ENCODE measurements at places on chromosomes 12 and 14.

DNA sequence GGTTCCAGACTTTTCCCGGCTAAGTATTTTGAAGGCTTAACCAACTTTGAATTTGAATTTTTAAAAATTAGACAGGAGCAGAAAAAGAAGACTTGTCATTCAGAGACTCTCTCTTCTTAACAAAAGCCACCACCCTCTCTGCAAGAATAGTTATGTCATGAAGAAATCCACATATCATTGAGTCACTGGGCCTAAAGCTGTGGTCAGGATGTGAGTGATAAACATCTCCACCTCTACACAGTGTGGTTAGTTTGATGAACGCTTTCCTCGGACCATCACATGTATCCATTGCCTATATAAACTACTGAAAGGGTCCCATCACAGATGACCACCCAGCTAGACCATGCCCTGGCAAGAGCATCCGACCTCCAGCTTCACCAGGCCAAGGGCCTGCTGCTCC lies 226.1 kb downstream of the KSR2 start:
- no peak for DNase-seq

- DNase-seq, result peak; percentile 95
Measured at GRCh38 chr12:25151476-25151875, 43.5 kb downstream of the DNAI7 start.

- DNase-seq, result no peak
Measured at GRCh38 chr12:112165624-112166023, 40.3 kb downstream of the TRAFD1 start.

GRCh38 chr14:38004610-38004879 lies 203.2 kb upstream of the SSTR1 start:
- no peak for DNase-seq

DNA sequence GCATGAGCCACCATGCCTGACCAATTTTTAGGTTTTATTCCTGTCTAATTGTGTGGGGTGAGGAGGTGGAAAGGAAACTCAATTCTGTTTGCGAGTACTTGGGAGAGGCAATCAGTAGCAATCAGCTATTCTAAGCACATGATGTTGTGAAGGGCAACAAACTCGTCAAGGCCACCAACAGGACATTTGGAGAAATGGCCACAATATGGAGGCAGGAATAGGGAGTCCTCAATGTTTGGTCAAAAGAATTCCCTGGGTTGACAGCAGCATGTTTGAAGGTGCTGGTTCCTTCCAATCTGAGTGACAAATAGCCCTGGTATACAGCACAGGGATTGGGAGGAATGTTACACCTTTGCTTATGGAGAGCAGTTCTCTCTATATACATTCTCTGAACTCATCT lies 32.7 kb upstream of the USP44 start:
- DNase-seq, result no peak

GRCh38 chr12:66236969-66237368 lies 48.0 kb downstream of the IRAK3 start:
- DNase-seq, result no peak

DNA sequence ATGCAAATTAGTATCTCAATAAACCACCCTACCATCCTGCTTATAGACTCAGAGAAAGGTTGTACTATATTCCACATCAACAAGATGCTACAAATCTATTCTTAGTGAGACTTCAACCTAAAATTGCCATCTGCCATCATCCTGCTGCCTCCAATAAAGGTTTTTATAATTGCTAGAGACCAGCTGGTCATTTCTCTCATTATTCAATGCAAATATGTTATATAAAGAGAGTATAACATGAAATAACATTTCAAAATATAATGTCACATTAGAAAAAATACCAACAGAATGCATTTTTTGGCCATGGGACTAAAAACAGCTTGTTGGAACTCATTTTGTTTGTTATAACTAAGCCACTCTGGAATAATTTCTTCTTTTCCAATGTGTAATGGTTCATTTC lies 247.3 kb downstream of the LRIG3 start:
- DNase-seq, result no peak

DNA sequence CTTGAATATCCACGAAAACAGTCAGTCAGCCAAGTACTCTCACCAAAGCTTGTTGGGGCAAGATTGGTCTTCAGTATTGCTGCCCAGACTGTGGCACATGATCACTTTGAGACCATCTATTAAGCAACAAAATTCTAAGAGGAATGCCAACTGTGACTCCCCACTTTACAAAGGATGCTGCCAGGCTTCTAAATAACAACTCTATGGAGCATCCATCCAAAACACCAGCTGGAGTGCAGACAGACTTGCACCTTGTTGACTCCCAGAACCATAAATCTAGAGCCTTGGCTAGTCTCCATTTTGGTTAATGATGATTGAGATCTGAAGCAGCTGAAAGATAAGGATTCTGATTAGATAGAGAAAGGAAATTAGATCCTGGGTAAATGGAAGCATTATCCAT lies 132.8 kb downstream of the DIO2 start:
- no peak for DNase-seq

DNA sequence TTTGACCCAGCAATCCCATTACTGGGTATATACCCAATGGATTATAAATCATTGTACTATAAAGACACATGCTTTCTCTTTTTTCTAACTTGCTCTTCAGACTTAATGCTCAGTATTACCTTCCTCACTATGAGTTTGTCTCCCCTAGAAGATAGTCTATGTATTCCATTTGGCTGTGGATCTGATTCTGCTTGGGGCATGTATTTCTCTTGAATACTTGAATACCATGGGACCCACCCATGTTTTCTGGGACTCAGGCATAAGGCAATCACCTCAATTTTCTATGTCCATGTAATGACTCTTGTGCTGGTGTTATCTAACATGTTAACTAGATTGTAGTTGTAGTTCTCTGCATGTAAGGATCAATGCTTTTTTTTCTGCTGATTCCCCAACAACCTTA lies 70.4 kb upstream of the PPM1H start:
- no peak for DNase-seq

DNA sequence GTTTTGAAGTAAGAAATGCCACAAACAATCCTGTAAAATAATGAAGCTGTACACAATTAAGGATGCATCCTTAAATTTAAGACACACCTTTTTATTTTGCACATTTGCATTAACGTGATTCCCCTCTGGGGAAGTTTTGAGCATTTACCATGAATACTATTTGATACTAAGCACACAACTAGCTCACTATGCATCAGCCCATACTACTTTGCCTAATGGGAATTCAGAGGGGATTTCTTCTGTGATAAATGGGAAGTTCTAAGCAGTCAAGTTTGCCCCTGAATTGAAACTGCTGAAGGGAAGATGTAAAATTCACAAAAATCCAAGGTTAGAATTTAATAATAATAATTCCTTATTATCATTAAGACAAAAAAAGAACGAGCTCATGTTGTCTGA lies 27.4 kb downstream of the SINHCAF start:
- DNase-seq, result no peak

- DNase-seq, result no peak
Measured at GRCh38 chr12:46499901-46500300, 127.3 kb upstream of the SLC38A2 start.

GRCh38 chr14:100408350-100409002 lies 85.3 kb downstream of the SLC25A47 start:
- DNase-seq, result no peak

DNA sequence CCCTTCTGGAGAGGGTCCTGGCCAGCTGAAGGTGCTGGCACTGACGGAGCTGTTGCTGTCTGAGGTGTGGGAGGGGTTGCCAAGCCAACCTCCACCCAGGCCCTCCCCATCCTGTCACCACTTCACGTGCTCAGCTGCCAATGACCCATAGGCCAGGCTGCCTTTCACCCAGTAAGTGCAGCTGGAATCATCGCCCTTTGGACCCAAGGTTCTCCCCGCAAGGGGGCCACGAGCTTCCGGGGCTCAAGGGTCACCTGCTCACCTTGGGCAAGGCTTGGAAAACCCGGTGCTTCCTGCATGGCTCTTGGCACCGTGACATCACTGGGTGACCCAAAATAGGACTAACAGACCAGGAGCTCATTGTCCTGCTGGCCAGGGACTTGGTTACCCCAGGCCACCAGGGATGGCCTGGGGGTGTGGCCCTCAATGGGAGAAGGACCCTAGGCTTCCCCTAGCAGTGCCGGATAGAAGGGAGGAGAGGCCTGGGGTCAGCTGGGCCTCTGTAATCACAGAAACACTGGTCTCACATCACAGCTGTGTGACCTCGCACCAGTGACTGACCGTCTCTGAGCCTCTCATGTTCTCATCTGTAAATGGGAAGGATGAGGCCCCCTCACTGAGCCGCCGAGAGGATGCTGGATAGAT lies 51.3 kb downstream of the CCDC85C start:
- DNase-seq, result no peak
